ENCODE measurements at places on chromosomes 16 and 17. TPM values are rescaled to one million over a fixed set of nuclear protein-coding genes. Genes with fewer than 3 reads are reported as not detected.

Gene LDHD
- total RNA-seq: 0.52 TPM

Gene KRTAP1-5
- total RNA-seq: not detected

Gene OR1A1
- total RNA-seq: not detected

DNA sequence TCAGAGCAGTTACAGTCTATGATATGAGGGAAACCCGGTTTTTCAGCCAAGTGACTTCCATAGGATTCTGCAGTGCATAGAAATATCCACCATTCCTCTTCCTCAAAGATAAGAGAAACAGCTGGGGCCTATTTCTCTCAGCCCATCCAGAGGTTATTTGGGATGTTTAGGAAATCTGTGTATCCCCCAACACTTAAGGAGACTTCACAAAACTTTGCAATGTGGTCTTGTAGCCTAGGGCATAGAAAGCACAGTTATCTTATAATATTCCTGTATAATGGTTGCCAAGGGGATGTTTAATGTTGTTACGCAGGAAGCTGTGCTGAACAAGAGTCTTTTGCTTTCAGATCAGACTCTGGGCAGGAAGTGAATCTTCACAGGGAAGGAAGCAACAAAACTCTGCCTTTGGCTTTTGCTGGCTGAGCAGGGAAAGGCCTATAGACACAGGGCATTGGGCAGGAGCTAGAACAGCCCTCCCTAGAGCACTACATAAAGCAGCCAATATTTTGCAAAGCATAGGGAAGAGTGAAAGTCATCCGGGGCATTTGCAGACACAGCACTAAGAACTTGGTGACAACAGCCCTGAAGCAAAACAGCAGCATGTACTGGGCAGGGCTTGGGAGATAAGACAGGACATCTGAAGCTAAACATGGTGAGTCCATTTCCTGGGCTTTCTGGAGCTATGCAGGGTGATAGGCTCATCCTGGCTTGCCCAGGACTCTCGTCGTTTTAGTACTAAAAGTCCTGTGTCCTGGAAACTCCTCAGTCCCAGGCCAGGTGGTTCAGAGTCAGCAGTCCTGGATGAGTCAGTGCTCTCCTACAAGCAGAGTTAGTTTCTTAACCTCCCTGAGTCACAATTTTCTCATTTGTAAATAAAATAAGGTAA lies 18.7 kb upstream of the BEAN1 start:
- DNase-seq: no peak

Gene TLCD1
- 2.2 TPM for total RNA-seq

Gene NEUROD2
- not detected for total RNA-seq

DNA sequence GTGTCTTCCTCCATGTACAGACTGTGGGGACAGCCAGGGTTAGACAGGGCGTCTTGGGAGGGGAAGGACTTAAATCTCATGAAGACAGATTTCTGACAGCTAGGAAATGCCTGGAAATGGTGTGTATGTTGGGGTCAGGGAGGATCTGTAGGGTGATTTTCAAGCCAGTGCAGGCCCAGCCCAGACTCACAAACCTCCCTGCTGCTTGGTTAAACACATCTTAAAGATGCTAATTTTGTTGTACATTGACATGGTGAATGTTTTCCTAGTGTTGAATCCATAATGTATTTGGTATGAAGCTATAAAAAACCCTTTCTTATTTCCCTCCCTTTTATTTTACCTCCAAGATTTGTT lies 238.3 kb downstream of the CCDC182 start:
- DNase-seq: no peak
